ENCODE measurements at places on chromosomes 2 and 18.

DNA sequence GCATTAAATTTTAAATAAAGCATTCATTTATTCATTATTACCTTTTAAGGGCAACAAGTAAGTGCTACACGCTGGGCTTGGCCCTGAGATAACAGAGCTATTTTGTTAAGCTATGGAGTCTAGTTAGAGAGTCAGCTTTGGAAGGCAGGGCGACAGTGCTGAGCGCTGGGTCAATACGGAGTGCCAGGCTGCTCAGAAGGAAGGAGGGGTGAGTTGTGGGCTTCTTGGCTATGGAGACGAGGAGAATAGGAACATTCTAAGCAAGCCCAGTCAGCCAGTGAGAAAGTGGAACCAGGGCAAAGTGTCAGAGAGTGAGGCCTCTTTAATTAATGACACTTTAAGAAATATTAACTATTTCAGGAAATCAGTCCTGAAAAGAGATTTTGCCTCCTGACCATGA is 288.4 kb downstream of the LRRTM1 start:
- DNase-seq = no peak

GRCh38 chr2:99159594-99159993 is 4.8 kb downstream of the LIPT1 start:
- DNase-seq = no peak

- no peak for DNase-seq
These were observed 90.2 kb upstream of the ODC1 start for GRCh38 chr2:10538224-10538894.

- no peak for DNase-seq
These were observed 419.3 kb downstream of the ZNF516 start for GRCh38 chr18:76075777-76076176.

GRCh38 chr2:157155992-157156391 is 101.5 kb upstream of the GALNT5 start:
- no peak for DNase-seq

DNA sequence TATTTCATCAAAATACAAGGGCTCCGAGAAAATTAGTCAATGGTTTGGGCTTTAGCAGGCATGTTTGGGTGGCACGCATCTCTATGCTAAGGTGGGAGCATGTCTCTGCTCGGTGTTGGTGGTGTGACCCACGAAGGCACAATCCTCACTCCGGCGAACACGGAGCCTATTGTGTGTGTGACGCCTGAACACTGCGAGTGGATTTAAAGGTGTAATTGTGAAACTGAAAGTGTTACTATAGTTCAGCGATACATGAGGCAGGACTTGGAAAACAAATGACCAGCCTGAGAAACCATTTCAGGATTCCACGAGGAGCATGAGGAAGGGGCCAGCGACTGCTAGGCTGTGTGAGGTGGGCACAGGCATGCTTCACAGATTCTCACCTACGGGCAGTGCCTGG is 41.7 kb upstream of the LDLRAD4 start:
- DNase-seq = no peak

DNA sequence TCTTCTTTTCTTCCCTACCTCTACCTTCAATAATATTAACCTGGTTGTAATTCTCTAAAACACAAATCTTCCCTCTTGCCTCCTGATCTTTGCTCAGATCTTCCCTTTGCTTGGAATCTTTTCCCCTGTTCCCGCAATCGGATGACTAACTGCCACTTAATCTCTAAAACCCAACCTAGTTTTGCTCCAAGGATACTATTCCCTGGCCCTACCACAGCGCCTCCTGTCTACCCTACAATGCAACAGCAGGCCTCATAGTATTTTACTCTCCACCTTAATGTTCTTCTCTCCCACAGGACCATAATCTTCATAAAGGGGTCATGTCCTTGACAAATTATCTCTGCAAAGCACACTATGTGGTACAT is 246.8 kb upstream of the TNP1 start:
- DNase-seq = no peak

DNA sequence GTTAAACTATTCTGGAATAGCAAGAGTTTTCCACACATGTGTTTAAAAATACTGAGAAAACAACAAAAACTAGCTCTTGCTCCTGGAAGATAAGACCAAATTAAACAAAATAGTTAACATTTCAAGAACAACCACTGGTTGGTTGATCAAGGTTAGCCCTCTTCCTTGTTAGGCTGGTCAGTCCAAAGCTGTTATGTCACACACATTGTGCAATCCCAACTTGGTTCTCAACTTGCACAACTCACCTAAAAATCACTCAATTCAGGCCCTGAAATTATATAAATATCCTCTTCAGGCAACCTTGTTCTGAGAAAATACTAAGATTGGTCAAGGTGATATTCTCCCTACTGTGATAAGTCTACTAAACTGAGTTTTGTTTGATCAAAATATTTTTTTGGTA is 169.7 kb upstream of the LRP1B start:
- DNase-seq = no peak

DNA sequence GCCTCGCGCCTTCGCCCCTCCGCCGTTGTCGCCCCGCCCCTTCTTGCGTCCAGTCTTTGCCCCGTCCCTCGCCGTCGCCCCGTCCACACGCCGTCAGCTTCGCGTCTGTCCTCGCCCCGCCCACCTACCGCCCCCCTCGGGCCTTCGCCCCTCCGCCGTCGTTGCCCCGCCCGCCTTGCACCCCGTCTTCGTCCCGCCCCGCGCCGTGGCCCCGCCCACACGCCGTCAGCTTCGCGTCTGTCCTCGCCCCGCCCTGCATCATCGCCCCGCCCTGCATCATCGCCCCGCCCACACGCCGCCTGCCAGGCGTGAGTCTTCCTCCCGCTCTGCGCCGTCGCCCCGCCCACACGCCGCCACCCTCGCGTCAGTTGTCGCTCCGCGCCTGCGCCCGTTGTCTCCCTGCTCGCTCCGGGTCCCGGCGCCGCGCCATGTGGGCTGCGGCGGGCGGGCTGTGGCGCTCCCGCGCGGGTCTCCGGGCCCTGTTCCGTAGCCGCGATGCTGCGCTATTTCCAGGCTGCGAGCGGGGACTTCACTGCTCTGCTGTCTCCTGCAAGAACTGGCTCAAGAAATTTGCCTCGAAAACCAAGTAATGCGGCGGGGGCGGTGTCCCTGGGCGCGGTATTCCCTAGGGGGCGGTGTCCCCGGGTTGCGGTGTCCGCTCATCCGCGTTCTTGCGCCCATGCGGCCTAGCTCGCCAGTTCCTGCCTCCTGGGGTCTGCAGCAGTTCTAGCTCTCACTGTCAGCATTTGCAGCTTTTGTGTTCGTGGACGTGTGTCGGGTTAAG is at the start of gene RBFA:
Gene RBFA, plus strand, starts transcription at position 367 of the 784 bp plus-strand sequence. Its CDS starts 62 bp downstream, at position 429.
- peak; percentile 98 for DNase-seq

- peak; percentile 95 for DNase-seq
These were observed 3.5 kb downstream of the CDH20 start for GRCh38 chr18:61336766-61337165.

- DNase-seq = no peak
These were observed 3.6 kb downstream of the PNKD start for GRCh38 chr2:218273908-218274249.

- DNase-seq = no peak
These were observed 106.6 kb upstream of the STON1 start for GRCh38 chr2:48423376-48423775.

DNA sequence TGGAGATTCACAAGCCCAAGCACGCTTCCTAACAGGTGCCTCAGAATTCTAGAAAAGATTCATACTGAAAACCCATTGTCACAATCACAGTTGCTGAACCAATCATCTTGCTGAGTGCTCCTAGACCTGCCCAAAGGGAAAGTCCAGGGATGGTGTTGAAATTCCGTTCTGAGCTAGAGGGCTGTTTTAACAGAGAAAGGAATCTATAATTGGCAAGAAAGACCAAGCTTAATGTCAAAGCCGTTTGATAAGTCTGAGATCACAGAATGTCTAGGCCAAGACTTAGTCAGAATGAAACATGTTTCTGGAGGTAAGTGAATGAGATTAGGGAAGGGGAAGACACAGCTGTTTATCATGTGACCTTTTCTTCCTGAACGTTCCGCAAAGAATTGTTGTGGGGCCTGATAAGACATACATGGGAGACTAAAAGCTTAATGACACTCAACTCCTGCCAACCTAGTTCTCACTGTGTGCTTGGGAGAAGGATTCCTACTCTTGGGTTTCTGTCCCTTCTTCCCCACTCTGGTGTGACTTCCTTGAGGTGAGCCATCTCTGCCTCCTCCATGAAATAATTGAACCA is 27.5 kb downstream of the PMAIP1 start:
- DNase-seq = peak; percentile 3

DNA sequence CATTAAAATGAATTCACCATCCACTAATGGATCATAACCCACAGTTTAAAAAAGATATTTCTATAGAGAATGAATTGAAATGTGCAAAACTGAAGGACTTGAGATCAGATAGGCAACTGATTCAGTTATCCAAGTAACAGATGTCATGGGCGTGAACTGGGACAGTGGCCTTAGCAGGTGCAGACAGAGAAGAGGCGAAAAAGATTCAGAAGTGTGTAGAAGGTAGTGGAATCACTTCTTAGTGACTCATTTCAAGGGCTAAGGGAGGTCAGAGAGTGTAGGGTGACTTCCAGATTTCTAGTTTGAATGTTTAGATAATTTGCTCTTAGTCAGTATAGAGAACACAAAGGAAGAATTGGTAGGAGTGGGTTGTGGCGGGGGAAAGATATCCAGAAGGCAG is 79.7 kb downstream of the EHBP1 start:
- DNase-seq = no peak

GRCh38 chr2:217804338-217804737 is 198.5 kb downstream of the TNS1 start:
- DNase-seq = no peak

- DNase-seq = no peak
These were observed 2.5 kb upstream of the ADRA2B start for GRCh38 chr2:96118698-96119388.

GRCh38 chr2:118723394-118723793 is 124.1 kb downstream of the EN1 start:
- DNase-seq = no peak

All from putamen (tissue), 1 donor.